ENCODE measurements at places on chromosomes 6 and 20.
A peak's percentile ranks its signal among the peaks of the same experiment; 100 is the strongest.

- DNase-seq, result no peak
Measured at GRCh38 chr20:3430376-3431069, 23.1 kb upstream of the DNAAF9 start.

GRCh38 chr20:47675190-47676142 is 109.8 kb downstream of the SULF2 start:
- DNase-seq, result no peak

GRCh38 chr6:21393441-21394165 is 199.9 kb upstream of the SOX4 start:
- no peak for DNase-seq

- no peak for DNase-seq
Measured at GRCh38 chr6:75460681-75461080, 32.9 kb downstream of the FILIP1 start.

DNA sequence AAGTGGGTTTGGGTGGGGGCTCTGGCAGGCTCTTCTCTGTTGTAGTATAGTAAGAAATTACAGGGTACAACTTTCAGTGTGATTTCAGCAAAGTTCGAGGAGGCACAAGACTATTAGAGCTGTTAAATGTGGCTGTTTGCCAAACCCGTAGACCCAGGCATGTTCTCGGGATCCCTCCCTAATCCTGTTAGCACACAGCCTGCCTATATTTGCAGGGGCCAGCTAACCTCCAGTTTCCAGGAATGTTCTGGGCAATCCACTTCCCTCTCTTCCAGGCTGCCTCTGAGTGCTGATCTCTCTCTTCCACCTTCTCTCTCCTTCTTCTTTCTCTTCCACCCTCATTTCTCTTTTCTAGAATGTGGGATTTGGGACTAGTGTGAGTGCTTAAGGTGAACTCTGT is 34.8 kb upstream of the ZFP64 start:
- no peak for DNase-seq

GRCh38 chr20:16615199-16615598 is 42.0 kb upstream of the KIF16B start:
- no peak for DNase-seq

DNA sequence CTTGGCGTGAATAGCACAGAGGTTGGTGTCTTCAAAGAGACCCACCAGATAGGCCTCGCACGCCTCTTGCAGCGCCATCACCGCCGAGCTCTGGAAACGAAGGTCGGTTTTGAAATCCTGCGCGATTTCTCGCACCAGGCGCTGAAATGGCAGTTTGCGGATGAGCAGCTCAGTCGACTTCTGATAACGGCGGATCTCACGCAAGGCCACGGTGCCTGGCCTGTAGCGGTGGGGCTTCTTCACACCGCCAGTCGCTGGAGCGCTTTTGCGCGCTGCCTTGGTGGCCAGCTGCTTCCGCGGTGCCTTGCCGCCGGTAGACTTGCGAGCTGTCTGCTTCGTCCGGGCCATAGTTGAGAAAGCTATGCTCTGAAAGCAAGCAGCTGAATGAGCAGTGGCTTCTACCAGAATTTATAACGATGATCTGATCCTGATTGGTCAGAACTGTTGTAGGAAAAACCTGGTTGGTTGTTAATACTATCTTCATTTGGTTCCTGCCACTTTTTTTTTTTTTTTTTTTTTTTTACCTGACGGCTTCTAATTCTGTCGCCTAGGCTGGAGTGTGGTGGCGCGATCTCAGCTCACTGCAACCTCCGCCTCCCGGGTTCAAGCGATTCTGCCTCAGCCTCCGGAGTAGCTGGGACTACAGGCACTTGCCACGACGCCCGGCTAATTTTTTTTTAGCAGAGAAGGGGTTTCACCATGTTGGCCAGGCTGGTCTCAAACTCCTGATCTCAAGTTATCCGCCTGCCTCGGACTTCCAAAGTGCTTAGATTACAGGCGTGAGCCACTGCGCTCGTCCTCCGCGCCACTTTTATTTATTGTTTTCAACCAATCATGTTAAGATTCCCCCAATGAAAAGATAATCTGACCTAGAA is 21.5 kb downstream of the OR2B2 start:
- peak; percentile 60 for DNase-seq

DNA sequence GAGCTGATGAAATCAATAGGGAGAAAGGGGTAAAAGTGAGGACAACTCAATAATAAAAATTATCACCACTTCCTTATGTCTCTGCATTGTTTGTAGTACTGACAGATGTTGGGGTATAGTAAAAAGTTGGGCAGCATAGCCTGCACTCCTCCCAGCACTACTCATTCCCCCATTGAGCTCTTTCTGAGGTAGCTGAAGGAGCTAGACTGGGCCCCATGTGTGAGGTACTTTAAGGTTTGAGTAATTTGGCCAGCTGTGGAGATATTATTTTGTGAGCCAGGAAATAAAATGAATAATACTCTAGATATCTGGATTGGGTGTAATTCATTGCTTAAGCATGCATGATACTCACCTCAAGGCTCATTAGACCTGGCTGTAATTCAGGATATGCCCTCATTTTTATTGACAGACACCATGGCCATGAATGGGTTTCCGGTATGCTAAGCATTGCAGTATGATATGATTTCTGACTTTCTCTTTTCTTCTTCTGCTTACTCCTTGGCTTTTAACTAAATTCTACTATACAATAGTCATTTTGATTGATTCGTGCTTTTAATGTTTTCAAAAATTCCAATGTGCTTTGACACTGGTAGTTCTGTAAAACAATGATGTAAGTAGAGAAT is 283.9 kb upstream of the RIMS1 start:
- DNase-seq, result no peak

- no peak for DNase-seq
Measured at GRCh38 chr6:117371492-117371891, 54.2 kb downstream of the ROS1 start.

DNA sequence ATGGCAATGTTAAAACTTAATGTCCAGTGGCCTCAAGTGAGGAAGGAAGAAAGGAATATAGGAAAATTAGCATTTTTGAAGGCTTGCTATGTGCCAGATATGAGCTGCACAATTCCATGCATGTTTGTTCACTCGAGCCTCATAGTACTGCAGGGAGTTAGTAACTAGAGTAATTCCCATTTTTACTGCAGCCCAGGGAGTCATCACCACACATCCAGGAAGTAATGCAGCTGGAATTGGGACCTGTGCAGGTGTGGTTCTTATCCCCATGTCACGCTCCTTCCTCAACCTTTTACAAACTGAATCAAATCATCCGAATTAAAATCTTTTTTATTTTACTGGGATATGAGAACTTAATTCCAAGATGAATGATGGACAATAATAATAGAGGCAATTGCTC is 149.5 kb upstream of the MAFB start:
- DNase-seq, result no peak

GRCh38 chr6:48486876-48487275 is 375.9 kb upstream of the PTCHD4 start:
- DNase-seq, result no peak

GRCh38 chr20:52191916-52192718 is 538 bp upstream of the ZFP64 start:
- peak; percentile 78 for DNase-seq

GRCh38 chr6:166351715-166352285 is 9.5 kb upstream of the SFT2D1 start:
- no peak for DNase-seq

- DNase-seq, result no peak
Measured at GRCh38 chr6:65055545-65055944, 651.5 kb downstream of the EYS start.

- DNase-seq, result no peak
Measured at GRCh38 chr6:165581678-165582077, 81.4 kb downstream of the PDE10A start.

GRCh38 chr6:157806856-157807215 is 16.2 kb upstream of the SNX9 start:
- DNase-seq, result no peak

GRCh38 chr20:15039088-15039752 is 701.8 kb upstream of the FLRT3 start:
- DNase-seq, result no peak

DNA sequence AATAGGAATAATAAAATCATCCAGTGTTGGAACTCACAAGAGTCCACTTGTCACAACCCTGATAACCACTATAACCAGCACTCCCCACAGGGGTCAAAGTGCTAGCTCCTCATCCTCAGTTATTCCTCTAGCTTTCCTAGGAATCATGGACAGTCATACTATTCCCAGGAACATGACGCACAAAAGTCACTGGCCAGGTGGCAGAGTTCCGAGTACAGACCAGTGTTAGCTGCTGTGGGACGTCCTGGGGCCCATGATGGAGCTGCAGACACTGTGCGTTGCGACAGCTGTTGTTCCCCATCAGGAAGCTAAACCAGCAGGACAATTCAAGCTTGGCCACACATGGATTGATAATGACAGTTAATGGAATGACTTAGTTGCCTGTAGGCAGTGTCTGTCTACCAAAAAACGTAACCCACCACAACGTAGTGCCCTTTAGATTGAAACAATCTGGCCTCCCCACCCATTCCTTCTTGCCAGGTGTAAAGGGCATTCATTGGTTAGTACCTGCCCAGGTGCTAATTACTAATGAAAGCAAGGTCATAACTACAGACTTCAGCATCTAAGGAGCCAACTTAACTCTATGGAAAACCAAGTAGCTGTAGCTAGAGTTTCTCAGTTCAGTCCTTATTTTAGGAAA is 17.4 kb downstream of the EZR start:
- DNase-seq, result no peak

GRCh38 chr20:3109350-3110302 is 25.1 kb upstream of the AVP start:
- no peak for DNase-seq

- no peak for DNase-seq
Measured at GRCh38 chr20:10590950-10591671, 82.7 kb downstream of the JAG1 start.

DNA sequence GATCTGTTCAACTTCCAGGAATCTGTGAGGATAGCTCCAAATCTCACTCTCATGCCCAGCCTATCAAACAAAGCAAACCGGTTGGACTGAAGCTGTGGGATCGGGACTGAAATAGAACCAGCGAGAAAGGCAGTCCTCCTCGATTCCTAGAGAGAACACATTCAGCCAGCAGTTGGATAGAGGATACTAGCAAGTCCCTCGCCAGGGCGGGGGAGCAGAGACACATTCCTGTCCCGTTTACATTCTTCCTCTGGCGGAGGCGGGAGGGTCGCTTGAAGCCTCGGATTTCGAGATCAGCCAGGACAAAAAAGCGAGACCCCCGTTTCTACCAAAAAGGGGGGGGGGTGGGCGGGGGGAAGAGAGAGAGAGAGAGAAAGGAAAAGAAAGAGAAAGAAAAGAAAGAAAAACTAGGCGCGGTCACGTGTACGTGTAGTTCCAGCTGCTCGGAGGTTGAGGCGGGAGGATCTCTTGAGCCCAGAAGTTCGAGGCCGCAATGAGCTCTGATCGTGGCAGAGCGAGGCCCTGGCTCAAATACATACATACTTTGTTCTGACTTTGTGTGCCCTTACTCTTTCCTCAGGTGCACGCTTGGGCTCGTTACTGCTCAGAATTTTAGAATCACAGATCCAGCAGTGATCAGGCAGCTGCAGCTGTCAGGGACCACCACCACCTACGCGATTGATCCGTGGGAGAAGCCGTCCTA is 19.5 kb downstream of the ZNF311 start:
- no peak for DNase-seq

DNA sequence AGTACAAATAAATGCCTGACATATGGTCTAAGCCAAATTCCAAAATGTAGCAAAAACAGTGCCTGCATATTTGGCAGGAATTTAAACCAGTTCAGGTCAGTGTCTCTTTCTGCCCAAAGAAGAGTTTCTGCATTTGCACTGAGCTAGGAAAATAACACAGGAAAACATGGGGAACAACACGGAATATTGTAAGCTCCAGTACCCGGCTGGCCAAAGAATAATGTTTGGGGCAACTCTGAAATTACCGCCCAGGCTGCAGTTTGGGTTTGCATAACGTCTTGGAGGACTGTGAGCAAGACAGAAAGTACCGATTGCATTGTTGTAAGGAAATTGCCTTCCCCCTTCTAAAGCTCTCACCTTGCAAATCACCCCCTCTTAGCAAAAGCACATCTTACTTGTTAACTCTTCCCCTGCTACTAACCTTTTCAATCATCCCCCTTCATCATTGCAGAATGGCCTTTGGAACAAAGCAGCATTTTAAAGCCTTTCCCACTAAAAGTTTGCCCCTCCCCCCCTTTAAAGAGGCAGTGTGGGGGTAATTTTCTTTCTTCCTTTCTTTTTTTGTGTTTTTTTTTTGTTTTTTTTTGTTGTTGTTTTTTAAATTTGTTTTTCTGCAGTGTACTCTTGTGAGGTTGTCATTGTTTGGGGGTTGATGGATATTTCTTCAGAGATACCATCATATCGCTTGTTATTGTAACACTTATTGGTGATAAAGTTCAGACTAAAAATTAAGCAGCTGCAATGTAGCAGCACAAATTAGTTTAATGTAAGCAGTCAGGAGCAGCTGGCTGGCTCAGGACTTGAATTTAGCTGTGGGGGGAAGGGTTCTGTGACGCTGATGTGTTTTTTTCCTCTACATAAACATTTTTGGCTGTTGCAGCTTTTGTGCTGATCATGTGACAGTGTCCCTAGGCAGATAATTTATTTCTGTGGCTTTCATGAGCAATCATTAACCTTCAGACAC is 100.0 kb upstream of the CITED2 start:
- no peak for DNase-seq

GRCh38 chr6:147283460-147283859 is 79.2 kb downstream of the STXBP5 start:
- no peak for DNase-seq

DNA sequence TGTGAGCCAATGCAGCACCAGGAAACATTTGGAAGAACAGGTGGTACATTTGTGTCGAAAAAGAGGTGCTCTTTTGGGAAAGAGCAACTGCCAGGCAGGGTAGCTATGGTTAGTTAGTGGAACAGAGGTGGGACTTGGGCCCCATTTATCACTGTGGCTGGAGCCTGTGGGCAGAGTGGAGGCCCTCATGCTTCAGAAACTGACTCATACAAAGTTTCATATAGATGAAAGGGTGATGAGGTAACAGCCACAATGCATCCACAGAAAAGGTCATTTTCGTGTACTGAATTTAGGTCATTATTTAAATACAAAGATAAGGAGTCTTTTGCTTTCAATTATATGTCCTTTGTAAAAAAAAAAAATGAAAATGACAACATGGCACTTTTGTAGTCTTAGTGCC is 76.4 kb upstream of the HS3ST5 start:
- DNase-seq, result no peak

DNA sequence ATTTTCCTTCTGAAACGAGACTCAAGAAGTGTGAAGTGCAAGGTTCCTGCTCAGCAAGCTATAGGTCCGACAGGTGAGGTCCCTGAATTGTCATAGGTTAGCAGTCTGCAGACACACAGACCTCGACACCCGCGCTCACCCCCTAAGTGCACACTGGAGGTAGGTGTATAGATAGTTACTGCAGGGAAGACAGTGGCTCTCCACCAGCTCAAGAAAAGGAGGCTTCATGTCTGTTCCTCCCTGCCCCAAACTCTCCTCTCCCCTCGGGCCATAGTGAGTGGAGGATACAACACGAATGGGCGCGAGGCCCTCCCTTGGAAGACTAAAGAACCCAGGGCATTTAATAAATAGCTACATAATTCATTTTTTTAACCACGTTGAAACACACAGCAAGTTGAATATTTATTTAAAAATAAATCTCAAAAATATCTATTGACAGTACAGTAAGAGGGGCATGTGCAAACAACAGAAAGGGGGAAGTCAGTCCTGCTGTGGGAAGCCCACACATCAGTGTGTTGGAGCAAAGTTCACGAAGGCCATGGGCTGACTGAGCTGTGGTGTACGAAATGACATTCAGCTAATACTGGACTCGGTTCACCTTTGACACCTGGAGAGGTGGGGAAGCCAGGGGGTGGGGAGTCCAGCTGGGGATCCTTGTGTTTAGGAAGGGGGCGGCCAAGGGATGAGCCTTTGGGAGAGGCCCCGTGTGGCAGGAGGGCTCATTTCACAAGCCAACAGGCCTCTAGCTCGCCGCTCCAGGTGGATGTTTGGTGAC is 10.7 kb downstream of the SPATA2 start:
- no peak for DNase-seq
